Stimulated activated CD8-positive, alpha-beta memory T cell treated with anti-CD3 and anti-CD28 coated beads, Interleukin-12 subunit alpha, Interleukin-12 subunit beta, amount 100 ng/mL, for 4 hours (primary cell): ENCODE measurements at places on chromosomes 4 and X.

GRCh38 chrX:96002431-96002830, 682.2 kb upstream of the DIAPH2 start:
- DNase-seq, result no peak

DNA sequence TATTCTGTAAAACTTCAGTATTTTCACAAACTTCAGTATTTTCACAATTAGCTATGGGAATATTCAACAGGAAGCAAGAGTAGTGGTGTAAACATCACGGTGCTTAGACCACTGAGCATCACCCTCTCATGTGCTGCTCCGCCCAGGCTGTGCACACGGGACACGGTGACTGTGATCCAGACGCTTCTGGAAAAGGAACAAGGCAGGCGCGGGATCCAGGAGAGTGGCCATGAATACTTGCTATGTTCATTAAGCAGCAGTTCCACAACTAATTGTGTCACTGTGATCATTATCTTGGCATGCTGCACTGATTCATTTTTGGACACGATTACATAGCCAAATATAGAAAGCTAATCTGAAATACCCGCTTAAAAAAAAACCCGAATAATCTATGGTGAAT, 19.6 kb upstream of the FAT1 start:
- no peak for DNase-seq

GRCh38 chr4:107500551-107500950, 219.5 kb downstream of the PAPSS1 start:
- no peak for DNase-seq

- peak; percentile 51 for DNase-seq
Measured at GRCh38 chrX:120308959-120309872, 2.0 kb downstream of the TMEM255A start.

DNA sequence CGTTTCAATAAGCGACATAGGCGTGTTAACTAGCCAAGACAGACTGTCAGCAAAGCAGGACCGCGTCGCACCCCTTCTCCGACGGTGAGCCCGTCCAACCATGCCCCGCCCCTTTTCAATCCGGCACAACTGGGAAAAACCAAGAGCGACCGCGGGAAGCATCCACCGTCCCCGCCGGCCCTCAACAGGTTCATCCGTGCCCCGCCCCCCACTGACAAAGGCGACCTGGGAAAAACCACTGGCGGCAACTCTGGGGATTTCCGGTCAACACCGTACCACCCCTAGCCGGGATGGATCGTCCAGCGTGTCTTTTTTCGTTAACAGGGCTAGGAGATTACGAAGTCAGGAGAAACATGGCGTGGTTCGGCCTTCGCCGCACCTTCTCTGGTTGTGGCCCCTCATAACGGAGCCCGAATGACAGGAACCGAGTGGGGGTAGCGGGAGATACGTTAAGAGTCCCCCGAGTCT, 377 bp downstream of the TIMM17B start:
- no peak for DNase-seq

- DNase-seq, result no peak
Measured at GRCh38 chr4:83387012-83387411, 52.4 kb upstream of the HPSE start.

GRCh38 chr4:18366892-18367291, 345.3 kb upstream of the LCORL start:
- DNase-seq, result no peak

DNA sequence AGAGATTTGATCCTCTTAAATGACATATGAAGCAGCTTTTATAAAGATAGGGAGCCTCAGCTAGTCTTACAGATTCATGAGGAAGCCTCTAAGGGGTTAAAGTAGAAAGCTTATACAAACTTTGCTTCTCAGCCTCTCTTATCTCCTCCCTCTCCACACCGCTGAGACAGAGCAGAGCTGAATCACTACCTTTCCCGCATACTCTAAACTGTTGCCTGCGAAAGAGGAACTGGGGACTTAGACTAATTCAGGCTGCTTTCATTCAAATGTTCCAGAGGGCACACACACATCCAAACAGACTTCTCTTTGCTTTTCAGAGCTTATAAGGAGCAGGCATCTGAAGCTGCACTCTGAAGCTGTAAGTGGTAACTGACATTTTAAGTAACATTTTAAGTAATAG, at the start of gene SERTM2:
Gene SERTM2 (plus strand): TSS at position 169 of the 400 bp plus-strand sequence. CDS start 7,213 bp downstream, outside the sequence.
- no peak for DNase-seq
